ENCODE measurements at places on chromosomes 1 and 21. TPM values are rescaled to one million over a fixed set of nuclear protein-coding genes. Genes with fewer than 3 reads are reported as not detected.

The LAX1 gene
- not detected for total RNA-seq

The GPR25 gene
- total RNA-seq, result not detected

The FCRL1 gene
- not detected for total RNA-seq

The ZNF683 gene
- total RNA-seq, result not detected

The GPR161 gene
- total RNA-seq, result 6.0 TPM

The KCNH1 gene
- not detected for total RNA-seq

The LIN9 gene
- total RNA-seq, result 10.0 TPM

The FMO5 gene
- 1.1 TPM for total RNA-seq

The GSTM1 gene
- total RNA-seq, result not detected

The GPR157 gene
- 9.0 TPM for total RNA-seq

The FOXO6 gene
- 9.0 TPM for total RNA-seq

The CHIA gene
- not detected for total RNA-seq

The HEYL gene
- total RNA-seq, result 0.17 TPM

The CFAP141 gene
- not detected for total RNA-seq

The PTGFRN gene
- 83.7 TPM for total RNA-seq

The CCDC18 gene
- 15.4 TPM for total RNA-seq

The CD5L gene
- total RNA-seq, result not detected

The ZSWIM5 gene
- total RNA-seq, result 0.55 TPM

The FAM163A gene
- not detected for total RNA-seq

The SPRR2B gene
- not detected for total RNA-seq

The TRIM67 gene
- not detected for total RNA-seq

The DNMT3L gene
- not detected for total RNA-seq

The SYT2 gene
- total RNA-seq, result not detected

The FMOD gene
- not detected for total RNA-seq

The RCAN3 gene
- 27.4 TPM for total RNA-seq

The MYBPH gene
- total RNA-seq, result not detected

The SYT6 gene
- total RNA-seq, result not detected

The ESPN gene
- total RNA-seq, result 18.6 TPM

The SETD4 gene
- 24.2 TPM for total RNA-seq

The PCP4L1 gene
- not detected for total RNA-seq

The PDPN gene
- total RNA-seq, result not detected

The E2F2 gene
- 9.0 TPM for total RNA-seq

The MAB21L3 gene
- not detected for total RNA-seq

The GBP6 gene
- 2.2 TPM for total RNA-seq

The TP53BP2 gene
- 63.1 TPM for total RNA-seq

The RGSL1 gene
- total RNA-seq, result not detected

All from PC-9 (cell line).